Placental pericyte (primary cell): ENCODE measurements at places on chromosomes 1 and 21. TPM values are rescaled to one million over a fixed set of nuclear protein-coding genes. Genes with fewer than 3 reads are reported as not detected.

Gene RPTN
- not detected in 2 replicates for total RNA-seq

Gene WDR4
- 17.3 and 25.1 TPM in 2 replicates for total RNA-seq

Gene OR10X1
- not detected in 2 replicates for total RNA-seq

Gene RFX5
- total RNA-seq: 14.2 and 34.2 TPM in 2 replicates

Gene MSH4
- under 0.01 TPM in 1 of 2 replicates, not detected in the other for total RNA-seq

Gene CHI3L2
- total RNA-seq: not detected in 2 replicates

Gene SYPL2
- total RNA-seq: 0.44 and 1.6 TPM in 2 replicates

Gene ACTRT2
- total RNA-seq: not detected in 2 replicates

Gene CD101
- not detected in 2 replicates for total RNA-seq

Gene PBXIP1
- 35.4 and 80.8 TPM in 2 replicates for total RNA-seq

Gene PTPRC
- total RNA-seq: 0.29 TPM in 1 of 2 replicates, not detected in the other

Gene CFAP74
- total RNA-seq: not detected in 2 replicates

Gene SPRR2F
- total RNA-seq: not detected in 2 replicates

Gene TMEM61
- total RNA-seq: not detected in 2 replicates
